Cardiac septum (tissue), 1 donor: ENCODE measurements at places on chromosomes 3 and 15.

- DNase-seq, result no peak
Measured at GRCh38 chr3:124669470-124669869, 60.8 kb upstream of the UMPS start.

DNA sequence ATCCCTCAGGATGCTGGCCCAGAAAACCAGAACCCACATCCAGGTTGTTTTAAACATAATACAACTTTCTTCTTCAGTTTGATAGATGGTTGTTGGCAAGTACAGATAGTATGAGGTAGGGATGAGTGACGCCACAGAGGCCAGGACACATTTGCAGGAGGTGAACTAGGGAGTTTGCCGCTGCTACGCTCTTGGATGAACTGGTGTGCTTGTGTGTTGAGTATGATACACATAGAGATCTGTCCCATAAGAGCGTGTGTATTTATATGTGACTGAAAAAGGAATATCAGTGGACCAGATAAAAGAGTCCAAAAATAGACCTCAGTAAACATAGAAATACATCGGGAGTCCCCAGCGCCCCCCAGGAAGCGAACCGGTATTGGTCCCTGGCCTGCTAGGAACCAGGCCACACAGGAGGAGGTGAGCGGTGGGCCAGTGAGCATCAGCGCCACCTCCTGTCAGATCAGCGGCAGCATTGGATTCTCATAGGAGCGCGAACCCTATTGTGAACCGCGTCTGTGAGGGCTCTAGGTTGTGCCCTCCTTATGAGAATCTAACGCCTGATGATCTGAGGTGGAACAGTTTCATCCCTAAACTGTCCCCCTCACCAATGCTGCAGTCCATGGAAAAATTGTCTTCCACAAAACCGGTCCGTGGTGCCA lies 98.1 kb downstream of the LRRK1 start:
- DNase-seq, result peak; percentile 68

GRCh38 chr3:127134887-127135240 lies 58.1 kb upstream of the PRR23E start:
- no peak for DNase-seq

- DNase-seq, result no peak
Measured at GRCh38 chr15:29103824-29104565, 165.6 kb downstream of the NSMCE3 start.

DNA sequence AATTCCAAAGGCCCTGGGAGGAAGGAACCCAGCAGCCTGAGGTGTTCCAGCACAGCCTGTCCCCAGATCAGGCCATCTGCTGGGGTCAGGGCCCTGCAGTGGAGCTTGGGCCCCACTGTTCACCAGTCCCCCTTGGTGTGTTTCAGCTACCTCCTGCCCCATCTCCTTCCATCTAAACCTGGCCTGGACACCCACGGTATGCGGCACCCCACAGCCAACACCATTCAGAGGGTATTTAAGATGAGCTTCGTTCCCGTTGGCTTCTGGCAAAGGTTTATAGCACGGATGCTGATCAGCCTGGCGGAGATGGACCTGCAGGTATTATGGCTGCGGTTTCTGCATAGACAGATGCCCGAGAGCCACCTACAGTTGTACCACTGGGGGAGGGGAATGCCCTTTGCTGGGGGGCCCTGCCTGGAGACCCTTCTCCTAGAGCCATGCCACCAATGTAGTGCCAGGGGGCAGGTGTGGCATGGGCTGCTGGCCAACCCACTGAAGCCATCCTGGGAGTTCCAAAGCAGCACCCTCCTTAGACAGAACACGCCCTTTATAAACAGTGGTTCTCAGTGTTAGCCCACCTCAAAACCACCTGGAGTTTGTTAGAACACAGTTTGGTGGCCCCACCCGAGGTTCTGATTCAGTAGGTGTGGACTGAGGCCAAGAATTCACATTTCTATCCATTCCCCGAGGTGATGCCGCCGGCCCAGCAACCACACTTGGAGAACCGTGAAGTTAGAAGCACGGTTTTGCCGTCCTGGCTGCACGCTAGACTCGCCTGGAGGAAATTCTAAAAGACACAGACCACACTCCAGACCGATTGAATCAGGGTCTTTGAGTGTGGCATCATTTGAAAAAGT lies 126.9 kb downstream of the LRRK1 start:
- DNase-seq, result peak; percentile 39

GRCh38 chr3:32257641-32258438 lies 19.4 kb downstream of the CMTM8 start:
- no peak for DNase-seq

- peak; percentile 79 for DNase-seq
Measured at GRCh38 chr3:45035441-45036301, 9.6 kb downstream of the CLEC3B start.

DNA sequence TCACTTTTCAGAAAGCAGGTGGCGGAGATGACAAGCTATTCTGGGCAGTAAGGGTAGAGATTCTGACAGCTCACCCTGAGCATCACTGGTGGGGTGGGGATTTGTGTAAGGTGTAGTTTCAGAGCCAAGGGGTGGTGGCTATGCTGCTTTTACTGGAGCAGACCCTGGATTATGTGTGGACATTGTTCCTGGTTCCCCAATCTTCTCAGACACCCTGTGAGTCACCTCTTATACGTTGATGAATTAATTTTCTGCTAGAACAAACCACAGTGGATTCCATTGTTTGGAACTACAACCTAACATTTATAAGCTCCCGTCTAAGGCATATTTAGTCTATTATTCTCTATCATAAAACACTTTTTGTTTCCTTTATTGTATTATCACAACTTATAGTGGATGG lies 169.5 kb upstream of the COL8A1 start:
- no peak for DNase-seq

- no peak for DNase-seq
Measured at GRCh38 chr15:57662802-57663201, 43.7 kb upstream of the POLR2M start.

- DNase-seq, result peak; percentile 83
Measured at GRCh38 chr15:100918690-100919480, at the start of gene LRRK1. TSS of gene LRRK1 (plus strand) at chr15:100919357. CDS start at chr15:100924633, 5,276 bp downstream.

DNA sequence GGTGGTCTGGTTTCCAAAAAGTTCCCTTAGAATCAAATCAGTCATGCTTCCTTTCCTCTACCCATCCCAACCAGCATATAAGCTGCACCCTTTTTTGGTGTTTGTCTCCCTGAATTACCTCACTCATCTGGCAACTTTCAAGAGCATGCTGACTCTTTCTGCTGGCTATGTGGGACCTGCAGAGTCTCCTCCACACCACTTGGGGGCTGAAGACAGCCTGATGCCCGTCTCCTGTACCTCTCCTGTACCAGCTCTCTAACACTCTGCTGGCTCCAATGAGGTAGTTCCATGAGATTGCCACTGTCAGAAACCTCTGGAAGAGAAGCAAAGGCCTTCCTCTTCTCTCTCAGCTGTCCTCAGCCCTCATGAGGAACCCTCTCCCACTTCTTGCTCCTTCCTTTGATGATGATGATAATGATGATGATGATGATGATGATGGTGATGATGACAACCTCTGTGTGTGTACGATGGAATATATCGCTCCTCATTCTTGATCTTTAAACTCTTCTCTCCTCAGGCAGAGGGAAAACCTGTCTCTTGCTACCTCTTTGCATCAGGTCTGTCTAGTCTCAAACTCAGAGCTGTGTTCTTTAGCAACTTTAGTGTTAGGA lies 257.5 kb downstream of the ZNF621 start:
- no peak for DNase-seq

GRCh38 chr3:174170248-174170647 lies 688.9 kb upstream of the NAALADL2 start:
- DNase-seq, result no peak

DNA sequence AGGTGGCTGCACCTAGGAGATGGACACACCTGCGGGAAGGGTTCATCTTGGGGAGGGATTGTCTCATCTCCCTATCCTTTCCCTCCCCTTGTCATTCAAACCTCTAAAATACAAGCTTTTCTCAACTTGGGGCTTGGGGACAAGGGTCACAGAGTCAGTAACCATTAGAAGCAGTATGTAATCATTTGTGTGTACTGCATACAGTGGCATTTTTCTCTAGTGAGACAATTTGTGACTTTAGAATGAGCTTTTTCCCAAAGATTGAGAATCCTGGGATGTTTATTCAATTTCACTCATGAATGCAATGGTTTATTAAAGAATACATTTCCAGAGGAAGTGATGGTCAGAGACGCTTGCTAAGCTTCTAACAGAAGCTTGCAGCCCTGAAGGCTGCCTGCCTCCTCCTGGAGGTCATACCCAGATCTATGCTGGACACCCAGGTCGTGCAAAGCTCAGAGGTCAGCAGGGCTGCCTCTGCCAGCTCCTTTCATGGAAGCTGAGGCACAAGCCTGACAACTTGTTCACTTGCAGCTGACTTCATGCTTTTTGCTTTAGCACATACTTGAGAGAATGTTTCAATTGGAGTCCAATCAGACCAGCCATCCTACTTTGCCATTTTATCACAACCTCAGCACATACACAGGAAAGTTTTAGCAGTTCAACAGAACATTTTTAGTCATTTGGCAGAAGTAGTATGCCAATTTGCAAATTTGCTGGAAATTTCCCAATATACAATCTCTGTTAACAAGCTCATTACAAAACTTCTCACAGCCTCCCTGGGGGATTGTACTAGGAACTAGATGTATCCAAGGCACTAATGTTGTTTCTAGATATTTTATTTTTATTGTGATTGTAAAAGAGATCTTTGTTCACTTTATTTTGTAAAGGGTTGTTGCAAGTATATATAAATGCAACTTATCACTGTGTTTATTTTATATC lies 25.6 kb upstream of the ALDH1L1 start:
- no peak for DNase-seq

DNA sequence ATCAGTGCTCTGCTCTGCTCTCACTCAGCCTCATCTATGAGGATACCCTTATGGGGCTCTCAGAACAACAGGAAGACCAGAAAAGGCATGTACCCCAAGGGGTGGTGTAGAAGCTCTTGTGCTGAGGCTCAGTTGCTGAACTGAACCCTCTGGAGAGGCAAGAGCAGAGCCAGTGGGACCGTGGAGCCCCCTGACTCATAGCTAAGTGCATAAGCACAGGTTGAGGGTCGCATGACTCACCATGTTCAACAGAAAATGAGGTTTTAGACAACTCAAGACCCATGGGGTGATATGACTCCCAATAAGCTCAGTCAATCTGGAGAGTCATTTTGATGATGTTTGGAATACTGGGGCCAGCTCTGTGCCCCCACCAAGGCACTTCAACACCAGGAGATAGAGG lies 37.3 kb downstream of the CRYGS start:
- no peak for DNase-seq

- no peak for DNase-seq
Measured at GRCh38 chr15:53872410-53872809, 105.8 kb upstream of the UNC13C start.

DNA sequence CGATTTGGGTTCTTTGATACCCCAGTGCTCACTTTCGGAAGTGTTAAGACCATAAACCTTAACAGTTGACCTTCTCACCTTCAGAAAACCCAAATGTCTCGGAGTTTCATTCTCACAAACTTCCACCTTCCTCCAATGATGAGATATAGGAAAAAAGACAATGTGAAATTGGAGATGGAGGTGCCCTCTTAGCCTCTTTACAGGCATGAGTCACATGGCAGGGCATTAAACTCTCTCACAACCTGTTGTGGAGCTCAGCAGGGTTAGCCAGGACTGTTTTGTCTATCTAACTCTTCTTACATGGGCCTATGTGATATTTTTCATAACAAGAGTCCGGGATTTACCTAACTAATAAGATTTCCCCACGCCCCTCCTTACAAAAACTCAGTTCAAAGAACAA lies 10.7 kb downstream of the AGTR1 start:
- no peak for DNase-seq

DNA sequence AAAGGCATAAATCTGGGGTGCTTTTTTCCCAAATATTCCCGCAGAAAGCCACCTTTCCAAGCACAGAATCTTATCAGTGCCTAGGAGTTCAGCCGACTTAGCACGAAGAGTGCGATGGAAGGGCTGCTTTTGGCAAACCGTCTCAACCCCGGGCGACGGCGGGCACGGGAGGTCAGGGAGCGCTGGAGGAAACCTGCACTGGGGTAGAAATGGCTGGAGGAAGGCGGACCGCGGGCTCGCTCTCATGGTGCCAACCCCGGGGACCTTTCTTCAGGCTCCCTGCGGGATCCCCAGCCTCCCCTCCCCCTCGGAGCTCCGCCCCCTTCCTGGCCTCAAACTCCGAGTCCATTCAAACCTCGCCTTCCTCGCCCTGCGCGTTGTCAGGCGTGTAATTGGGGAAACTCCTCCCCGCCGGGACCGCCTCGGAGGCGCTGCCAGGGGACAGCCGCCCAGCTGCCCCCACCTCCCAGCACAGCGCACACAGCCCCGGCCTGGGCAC lies at the start of gene GABRG3:
Gene GABRG3 (plus strand): TSS at position 470 of the 499 bp plus-strand sequence.
- DNase-seq, result no peak

- DNase-seq, result no peak
Measured at GRCh38 chr3:186054792-186055352, 54.0 kb downstream of the ETV5 start.

DNA sequence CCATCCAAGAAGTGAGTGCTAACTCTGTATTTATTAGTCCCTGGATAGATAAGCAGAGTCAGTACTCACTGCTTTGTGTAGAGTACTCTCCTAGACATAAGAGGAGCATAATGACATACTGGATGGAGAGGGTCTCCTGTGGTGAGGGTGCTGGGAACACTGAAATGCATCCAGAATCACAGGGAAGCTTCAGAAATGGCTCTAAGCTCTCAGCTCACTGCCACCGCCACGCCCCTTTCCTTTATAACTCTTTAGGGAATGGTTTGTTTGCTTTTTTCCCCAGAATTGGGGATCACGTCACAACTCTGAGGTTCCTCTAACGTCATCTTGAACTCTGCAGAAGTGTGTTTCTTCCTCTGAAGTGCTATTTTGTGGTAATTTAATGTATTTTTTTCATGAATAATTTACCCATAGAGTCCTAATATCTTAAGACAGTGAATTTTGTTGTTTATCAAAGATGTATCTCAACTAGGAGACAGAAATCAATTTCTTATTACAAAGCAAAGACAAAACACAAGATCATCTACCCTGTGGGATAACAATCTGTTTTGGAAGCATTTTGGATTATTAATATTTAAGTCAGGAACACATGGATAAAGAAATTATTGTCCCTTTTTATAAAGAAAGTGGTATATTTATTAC lies 154.6 kb downstream of the PTPRG start:
- no peak for DNase-seq

DNA sequence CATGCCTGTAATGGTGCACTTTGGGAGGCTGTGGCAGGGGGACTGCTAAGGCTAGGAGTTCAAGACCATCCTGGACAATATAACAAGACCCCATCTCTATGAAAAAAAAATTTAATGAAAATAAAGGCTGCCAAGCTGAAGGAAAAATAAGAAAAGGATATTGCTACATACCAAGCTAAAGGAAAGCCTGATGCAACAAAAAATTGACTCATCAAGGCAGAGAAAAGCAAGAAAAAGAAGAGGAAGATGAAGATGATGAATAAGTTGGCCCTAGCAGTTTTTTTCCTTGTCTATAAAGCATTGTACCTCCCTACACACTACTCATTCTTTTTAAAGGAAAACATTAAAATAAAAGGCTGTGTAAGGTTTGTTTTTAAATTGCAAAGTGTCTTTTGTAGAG lies 441.9 kb upstream of the MDFIC2 start:
- DNase-seq, result no peak

DNA sequence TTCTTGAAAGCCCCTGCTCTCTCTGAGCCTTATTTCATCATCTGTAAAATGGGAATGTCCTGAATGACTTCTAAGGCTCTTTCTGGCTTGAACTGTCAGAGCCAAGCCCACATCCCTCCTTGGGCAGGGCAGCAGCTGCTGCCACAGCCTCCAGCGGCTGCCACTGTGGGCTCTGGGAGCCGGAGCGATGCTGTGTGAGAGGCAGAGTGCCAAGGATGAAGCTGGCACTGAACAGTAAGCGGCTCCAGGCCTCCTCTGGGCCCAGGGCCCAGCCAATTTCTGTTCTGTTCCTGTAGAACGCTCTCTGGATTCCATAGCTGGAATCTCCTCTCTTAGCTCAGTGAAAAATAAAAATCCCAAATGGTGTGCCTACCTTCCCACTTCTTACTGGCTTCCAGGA lies 4.4 kb downstream of the CPLX3 start:
- DNase-seq, result no peak
